Stimulated activated CD4-positive, alpha-beta T cell treated with anti-CD3 and anti-CD28 coated beads, Interleukin-2, amount 100 ng/mL, for 4 hours (primary cell): ENCODE measurements at places on chromosomes 4 and X.

GRCh38 chr4:52051615-52052474, 741 bp downstream of the SPATA18 start:
- no peak for DNase-seq

DNA sequence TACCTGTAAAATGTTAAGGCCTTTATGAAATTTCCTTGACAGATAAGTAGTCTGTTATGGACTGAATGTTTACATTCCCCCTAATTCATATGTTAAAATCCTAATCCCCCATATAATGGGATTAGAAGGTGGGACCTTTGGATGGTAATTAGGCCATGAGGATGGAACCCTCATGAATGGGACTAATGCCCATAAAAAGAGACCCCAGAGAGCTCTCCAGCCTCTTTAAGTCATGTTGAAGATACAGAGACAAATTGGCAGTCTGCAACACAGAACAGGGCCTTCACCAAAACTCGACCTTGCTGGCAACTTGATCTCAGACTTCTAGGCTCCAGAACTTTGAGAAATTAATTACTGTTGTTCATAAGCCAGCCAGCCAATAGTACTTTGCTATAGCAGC, 1344.5 kb upstream of the PCDH7 start:
- DNase-seq = no peak

DNA sequence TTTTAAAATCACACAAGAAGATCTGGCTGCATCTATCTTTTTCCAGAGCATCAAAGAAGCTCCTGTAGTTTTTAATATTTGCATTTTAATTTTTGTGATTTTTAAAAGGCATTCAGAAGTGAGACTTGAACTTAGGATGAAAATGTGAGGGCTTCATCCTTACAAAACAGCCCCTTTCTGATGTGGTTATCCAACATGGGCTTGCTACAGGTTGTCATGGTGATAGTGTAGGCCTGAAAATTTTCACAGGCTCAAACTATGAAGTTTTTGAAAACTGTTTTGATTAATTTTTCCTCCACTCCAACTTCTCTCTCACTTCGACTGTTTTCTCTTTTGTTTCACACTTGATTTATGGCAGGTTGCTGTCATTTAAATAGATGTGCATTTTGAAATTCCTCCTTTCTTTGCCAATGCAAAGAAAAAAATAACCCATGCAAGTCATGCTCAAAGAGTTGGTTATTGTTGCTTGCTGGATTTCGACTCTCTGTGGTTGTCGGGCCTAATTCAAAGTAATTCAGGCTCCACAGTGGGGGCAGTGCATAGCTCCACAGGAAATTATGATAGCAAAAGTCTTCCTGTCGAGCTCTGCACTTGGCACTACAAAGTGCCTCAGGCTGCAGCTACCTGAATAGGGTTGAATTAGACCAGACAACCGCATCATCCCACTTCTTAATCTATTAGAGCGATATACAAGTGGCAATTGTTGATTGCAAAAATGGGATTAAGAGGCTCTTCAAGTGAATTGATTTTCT, 201.0 kb upstream of the GPR101 start:
- DNase-seq = no peak

- no peak for DNase-seq
Measured at GRCh38 chr4:3710451-3711182, 55.6 kb upstream of the ADRA2C start.

DNA sequence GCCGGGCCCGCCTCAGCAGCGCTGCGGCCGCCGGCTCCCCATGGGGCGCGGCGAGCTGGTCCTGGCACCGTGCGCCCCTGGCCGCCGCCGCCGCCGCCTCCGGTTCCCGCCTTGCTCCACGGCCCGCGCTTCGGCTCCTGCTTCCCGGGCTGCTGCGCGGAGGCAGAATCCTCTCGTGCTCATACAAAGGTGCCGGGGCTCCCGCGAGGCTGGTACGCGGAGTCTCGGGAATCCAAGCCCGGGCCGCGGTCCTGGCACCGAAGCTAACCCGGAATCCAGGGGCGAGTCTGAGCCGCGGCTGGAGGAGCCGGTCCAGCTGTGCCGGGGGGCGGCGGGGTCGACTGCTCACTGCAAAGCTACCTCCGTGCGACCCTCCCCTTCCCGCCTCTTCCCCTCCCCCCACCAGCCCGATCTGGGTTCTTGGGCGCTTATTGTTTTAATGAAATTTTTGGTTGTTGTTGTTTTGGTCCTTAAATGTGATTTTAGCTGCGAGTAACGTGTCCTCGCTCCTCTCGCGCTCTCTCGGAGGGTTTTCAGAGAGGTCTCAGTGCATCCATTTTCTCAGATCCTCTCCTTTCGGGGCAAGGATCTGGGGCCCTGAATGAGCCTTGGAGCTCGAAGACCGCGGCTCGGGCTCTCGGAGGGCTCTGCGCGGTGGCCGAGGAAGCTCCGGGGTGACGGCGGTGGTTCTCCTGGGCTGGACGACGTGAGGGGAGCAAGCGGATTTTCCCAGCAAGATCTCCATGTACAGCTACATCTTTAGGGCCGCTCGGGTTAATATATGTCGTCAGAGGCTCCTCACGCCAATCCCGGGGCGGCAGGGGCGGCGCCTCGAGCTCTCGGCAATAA, at the start of gene HAND2:
Gene HAND2, minus strand, starts transcription at position 753 of the 849 bp plus-strand sequence. CDS start 940 bp downstream, outside the sequence.
- DNase-seq = no peak

- peak; percentile 37 for DNase-seq
Measured at GRCh38 chrX:48540028-48540375, 488 bp downstream of the TBC1D25 start.

DNA sequence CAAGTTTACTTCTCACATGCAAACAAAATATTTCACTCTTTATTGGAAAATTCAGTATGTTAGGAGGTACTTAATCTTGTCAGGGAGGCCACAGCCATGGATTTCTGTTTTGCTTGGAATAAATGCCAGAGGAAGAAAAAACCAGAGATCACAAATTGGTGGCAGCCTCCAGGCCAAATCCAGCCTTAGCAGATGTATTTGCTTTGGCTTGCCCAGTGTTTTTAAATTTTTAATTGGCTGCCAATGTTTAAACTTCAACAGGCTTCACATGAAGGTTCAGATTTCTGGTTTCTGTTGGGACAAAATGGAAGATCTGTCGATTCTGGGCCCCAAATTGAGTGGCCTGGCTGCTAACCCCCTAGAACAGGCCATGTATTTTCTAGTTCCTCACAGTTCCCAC, 19.2 kb downstream of the YY2 start:
- no peak for DNase-seq
